Stimulated activated CD8-positive, alpha-beta memory T cell treated with anti-CD3 and anti-CD28 coated beads, Interleukin-4, amount 100 ng/mL, for 4 hours (primary cell): ENCODE measurements at places on chromosomes 16 and 17.

- DNase-seq = no peak
Observed at GRCh38 chr17:58265902-58266875, 14.5 kb downstream of the MPO start.

DNA sequence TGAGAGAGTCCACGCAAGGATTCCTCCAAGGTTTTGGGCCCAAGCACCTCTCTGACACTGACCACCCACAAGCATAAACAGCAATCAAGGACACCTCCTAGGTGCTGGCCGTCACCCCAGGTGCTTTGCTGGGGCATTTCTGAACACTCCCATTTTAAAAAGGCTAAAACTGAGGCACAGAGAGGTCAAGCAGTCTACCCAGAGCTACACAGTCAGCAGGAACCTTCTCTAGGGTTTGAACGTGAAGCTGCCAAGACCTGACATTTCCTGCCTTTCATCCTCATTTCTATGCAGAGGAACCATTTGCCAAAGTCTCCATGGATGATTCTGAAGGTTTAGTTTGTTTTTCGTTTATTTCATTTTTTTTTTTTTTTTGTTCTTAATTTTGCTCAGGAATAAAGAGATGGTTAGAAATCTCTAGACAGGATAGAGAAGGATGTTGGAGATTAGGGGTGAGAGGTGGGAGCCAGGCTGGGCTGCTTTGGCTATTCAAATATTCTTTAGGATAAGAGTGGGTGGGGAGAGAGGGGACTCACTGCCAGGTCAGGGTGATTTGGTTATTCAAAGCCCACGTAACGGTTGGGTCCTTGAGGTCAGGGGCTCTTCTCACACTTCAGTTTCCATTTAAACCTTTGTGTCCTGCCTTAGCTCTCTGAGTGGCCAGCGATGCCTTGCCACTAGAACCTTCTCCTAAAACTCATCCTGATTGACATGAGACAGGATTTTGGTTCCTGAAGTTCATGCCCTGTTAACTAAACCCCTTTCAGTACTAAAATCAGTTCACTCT is 6.2 kb downstream of the PLCG2 start:
- no peak for DNase-seq

DNA sequence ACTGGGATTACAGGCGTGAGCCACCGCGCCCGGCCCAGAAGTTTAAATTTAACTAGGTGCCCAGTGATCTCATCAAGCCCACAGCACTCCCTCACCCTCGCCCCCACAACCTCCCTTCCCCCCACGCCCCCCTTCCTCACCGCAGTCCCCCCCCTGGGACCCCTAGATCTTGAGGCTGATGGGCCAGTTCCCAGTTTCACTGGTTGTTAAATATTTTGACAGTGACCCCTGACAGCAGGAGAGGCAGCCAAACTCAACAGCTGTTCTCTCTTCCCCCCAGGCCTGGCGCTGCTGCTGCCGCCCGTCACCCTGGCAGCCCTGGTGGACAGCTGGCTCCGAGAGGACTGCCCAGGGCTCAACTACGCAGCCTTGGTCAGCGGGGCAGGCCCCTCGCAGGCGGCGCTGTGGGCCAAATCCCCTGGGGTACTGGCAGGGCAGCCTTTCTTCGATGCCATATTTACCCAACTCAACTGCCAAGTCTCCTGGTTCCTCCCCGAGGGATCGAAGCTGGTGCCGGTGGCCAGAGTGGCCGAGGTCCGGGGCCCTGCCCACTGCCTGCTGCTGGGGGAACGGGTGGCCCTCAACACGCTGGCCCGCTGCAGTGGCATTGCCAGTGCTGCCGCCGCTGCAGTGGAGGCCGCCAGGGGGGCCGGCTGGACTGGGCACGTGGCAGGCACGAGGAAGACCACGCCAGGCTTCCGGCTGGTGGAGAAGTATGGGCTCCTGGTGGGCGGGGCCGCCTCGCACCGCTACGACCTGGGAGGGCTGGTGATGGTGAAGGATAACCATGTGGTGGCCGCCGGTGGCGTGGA is 15.6 kb downstream of the QPRT start:
- DNase-seq = no peak

DNA sequence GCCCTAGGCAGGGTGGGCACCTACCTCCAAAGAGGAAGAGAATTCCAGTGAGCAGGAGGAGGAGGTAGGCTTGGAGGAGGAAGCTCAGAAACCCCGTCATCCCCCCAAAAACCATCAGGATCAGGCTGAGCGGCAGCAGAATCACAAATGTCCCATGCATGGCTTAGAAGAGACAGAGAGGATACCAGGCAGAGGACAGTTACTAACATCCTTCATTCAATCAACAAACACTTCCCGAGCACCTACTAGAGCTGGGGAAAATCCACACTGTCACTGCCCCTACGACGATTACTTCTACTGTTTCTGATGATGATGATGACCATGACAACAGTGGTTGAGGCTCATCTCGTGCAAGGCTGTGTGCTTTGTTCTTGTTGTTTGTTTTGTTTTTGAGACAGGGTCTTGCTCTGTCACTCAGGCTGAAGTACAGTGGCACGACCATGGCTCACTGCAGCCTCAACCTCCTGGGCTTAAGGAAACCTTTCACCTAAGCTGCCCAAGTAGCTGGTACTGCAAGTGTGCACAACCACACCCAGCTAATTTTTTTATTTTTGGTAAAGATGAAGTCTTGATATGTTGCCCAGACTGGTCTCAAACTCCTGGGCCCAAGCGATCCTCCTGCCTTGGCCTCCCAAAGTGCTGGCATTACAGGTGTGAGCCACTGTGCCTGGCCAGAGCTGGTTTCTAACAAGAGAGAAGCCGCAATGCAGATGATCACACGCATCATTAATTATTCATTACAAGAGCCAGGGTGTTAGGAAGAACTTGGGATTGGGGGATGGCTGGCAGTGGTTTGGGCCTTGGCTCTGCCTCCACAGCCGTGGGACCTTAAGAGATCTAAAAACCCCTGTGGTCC is 18.0 kb downstream of the TMEM114 start:
- DNase-seq = no peak

DNA sequence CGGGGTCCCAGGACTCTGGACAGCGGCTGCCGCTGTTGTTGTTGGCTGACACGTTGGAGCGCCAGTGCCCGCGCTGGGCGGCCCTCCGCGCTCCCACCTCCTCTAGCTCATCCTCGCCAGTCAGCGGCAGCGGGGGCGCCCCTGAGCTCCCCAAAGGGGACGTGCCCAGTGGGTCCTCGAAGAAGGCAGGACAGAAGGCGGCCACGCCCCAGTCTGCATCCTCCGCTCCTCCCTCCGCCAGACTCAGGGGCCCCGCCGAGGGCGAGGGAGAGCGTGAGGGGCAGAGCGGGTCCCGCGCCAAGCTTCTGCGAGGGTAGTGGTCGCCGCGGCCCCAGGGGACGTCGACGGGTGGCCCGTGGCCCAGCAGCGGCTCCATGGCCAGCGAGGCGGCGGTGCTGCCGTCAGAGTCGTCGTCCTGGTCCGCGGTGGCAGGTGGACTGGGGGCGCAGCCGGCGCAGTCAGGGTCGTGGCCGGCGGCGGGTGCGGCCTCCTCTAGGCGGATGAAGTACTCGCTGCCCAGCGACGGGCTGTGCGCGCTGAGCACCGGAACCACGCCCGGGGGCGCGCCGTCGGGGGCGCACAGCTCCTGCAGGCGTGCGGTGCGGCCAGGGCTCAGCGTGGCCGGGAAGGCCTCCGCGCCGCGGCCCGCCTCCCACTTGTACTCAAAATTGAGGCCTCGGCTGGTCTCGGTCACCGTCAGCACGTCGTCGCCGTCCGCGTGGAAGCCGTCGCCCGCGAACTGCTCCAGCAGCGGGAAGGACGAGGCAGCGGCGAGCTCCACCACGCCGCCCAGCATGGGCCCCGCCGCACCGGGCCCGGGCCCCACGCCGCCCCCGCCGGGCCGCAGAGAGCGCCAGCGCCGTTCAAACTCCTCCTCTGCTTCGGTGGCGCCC is 43.2 kb upstream of the PVALEF start:
- no peak for DNase-seq

- DNase-seq = no peak
Observed at GRCh38 chr17:58271216-58271931, 9.4 kb downstream of the MPO start.

DNA sequence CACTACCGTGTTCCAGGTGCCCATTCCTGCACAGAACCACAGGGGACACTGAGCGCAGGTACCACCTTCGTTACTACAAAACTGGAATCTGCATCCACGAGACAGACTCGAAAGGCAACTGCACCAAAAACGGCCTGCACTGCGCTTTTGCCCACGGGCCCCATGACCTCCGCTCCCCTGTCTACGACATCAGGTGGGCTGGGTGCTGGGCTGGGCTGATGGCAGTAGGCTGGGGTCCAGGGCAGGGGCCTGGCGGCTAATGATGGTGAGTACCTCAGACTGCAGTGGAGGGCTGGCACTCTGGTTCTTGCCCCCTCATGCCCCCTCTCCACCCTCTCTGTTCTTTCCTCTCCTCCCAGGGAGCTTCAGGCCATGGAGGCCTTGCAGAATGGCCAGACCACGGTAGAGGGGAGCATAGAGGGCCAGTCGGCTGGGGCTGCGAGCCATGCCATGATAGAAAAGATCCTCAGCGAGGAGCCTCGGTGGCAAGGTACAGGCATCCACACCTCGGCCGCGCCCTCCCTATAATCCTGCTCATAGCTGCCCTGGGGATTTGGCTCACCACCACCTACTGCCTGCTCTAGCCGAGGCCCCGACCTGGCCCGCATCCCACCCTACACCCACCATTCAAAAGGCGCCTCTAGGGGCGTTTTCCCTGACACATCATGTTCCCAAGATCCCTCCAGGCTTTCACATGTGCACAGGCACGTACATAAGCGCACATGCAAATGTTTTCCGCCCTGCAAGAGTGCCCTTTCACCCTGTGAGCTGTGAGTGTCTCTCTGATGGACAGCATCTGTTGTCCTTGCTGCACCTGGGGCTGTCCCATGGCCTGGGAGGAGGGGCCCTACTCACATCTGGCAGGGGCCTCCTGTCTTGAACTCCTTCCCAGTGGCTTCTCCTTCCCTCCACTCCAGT is 27.7 kb downstream of the UNK start:
- no peak for DNase-seq

DNA sequence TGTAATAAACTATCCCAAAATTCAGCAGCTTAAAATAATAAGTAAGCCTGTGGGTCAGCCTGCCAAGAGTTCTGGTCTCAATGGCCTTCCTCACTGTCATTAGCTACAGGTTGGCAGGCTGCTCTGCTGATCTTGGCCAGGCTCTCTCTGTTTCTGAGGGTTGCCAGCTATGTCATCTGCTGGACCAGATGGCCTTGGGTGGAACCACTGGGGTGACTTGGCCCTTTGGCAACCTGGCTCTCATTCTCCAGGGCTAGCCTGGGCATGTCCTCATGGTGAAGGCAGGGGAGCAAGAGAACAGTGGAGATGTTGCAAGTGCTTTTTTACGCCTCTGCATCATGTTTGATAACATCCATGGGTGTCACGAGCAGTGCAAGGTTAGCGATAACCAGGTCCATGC is 13.9 kb downstream of the ITGAM start:
- DNase-seq = no peak

DNA sequence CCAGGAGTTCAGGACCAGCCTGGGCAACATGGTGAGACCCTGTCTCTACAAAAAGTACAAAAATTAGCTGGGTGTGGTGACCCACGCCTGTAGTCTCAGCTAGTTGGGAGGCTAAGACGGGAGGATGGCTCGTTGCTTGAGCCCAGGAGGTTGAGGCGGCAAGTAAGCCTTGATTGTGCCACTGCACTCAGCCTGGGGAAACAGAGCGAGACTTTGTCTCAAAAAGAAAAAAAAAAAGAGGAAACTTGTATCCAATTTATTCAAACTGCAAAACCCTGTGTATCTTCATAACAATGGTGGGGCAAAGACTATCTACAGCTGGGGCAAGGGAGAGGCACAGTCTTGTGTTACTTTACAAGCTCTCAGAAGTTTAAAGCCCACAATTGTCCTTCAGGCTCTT is 21.5 kb downstream of the GRB7 start:
- DNase-seq = no peak

DNA sequence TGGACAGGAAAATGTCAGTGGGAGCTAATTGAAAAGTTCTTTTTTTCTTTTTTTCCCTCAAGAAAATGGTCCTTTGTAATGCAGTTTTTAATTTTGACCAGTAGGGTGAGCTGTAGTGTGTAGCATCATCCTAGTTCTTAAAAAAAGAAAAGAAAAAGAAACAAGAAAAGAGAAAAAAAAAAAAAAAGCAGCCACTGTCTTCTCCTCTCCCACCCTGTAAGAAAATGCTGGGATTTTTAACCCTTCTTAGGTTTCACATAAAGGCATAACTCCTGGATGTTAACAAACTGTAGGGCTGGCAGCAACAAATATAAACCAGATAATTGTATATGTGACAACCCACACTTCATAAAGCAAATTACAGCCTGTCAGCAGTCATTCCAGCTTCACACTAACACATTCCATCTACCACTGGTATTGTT is 78.1 kb downstream of the SKAP1 start:
- no peak for DNase-seq

DNA sequence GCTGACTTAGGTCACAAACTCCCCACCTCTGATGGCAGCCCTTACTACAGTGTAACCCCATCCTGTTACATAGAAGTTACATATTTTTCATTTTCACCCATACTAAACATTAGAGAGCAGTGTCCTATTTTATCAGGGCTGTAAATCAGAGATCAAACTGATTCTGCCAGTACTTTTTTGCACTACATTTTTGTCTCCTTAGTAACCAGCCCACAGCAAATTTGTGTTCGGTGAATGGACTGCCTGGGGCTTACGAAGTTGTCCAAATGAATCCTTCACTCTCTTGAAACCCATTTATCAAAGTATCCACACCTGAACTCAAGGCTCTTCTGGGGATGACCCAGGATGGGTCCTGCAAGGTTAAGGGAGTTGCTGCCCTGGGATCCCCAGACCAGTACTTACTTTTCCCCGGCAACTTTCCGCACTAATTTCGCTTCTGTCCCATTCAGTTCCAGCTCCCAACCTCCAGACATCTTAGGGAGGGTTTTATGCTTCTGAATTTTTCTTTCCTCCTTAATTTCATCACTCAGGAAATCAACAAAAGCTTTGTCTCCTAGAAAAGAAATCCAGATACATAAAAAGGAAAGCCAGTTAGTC is 1.1 kb downstream of the C1QBP start:
- DNase-seq = no peak

GRCh38 chr17:62757500-62757951 is 50.6 kb downstream of the MARCHF10 start:
- DNase-seq = no peak

- peak; percentile 98 for DNase-seq
Observed at GRCh38 chr17:44186307-44187130, at the start of gene TMUB2. Gene TMUB2, plus strand, starts transcription at chr17:44186972. Its CDS starts 737 bp downstream, at chr17:44187709.
